ENCODE measurements at places on chromosomes 2 and 18.

- DNase-seq: no peak
These were observed 46.9 kb downstream of the TMEM17 start for GRCh38 chr2:62459106-62459505.

GRCh38 chr2:126664234-126664633, 8.3 kb downstream of the GYPC start:
- no peak for DNase-seq

DNA sequence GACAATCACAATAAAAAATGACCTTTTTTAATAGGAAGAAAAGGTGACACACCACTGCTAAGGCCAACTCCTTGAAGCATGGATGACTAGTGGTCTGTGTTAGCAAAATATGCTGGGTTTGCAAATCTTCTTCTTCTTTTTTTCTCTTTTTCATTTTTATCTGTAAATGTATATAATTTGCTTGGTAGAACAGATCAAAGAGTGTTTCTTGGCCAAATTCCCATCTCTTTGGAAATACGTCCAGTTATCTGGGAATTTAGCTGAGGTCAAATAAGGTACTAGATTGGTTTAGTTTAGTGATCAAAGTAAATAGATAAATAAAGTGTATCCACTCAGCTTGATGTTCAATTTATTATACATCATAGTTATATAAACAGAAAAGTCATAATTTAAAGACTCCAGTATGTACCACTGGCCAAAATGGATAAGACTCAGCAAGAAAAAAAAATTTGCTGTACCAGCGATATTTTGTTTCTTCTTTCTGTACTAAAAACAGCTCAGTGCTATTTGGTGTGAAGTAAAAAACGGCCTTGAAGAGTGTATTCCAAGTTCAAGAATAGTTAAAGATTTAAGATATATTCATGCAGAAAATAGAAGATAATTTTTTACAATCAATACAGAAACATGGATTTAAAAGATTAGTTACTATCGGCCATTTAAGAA, 738.6 kb upstream of the PIK3C3 start:
- DNase-seq: no peak

DNA sequence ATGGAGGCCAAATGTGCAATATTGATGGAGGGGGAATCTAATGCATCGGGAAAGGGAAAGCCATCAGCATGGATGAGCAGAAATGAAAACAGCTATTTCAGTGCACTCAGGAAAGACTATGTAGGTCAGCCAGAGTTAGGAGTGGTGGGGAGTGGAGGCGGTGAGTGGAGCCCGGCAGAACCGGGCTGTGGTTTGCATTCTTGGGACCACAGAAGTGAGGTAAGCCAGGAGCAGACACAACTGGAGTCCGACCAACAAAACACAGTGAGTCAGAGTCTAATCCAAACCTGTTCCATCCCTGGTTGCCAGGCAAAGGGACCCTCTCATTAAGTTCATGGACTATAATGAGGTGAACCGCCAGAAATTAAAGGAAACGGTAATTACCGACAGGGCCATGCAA, 61.1 kb upstream of the RAB12 start:
- peak; percentile 27 for DNase-seq

- DNase-seq: no peak
These were observed 270.9 kb downstream of the TTC32 start for GRCh38 chr2:19630921-19631320.

DNA sequence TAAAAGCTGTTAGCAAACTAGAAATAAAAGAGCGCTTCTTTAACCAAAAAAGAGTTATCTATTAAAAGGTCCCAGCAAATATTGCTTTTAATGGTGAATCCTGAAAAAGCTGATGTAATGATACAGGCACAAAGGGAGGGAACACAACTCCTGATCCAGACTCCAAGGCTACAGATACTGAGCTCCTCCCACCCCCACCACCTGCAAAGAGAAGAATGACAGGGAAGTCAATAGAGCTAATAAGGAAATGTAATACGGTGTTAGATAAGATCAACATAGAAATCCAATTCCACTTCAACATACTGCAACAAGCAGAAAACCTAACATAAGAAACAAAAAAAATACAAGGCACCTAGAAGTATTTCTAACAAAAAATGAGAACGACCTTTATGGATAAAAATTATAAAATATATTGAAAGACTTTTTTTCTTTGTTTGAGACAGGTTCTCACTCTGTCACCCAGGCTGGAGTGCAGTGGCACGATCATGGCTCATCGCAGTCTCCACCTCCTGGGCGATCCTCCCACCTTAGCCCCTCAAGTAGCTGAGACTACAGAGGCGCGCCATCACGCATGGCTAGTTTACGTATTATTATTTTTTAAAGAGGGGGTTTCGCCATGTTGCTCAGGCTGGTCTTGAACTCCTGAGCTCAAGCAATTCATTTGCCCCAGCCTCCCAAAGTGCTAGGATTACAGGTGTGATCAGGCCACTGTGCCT, 192.2 kb downstream of the HDAC4 start:
- DNase-seq: no peak

DNA sequence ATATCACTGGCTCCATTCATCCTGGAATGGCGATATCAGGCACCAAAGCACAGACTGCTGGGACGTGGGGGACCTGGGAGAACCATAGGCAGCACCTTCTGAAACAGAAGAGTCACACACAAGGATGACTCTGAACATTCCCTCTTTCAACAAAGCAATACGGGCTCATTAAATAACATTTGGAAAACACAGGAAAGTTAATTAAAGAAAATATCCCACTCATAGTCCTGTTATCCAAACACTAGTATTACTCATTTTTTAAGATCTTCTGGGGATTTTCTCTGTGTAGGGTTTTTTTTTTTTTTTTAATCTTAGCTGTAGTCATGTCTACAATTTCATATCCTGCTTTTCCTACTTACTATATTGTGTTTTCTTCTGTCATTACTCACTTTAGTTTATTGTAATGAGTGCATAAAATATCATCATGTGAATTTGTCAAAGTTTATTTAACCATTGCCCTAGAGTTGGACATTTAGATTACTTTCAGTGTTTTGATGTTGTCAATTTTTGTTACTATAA, 70.0 kb upstream of the SP3 start:
- no peak for DNase-seq

DNA sequence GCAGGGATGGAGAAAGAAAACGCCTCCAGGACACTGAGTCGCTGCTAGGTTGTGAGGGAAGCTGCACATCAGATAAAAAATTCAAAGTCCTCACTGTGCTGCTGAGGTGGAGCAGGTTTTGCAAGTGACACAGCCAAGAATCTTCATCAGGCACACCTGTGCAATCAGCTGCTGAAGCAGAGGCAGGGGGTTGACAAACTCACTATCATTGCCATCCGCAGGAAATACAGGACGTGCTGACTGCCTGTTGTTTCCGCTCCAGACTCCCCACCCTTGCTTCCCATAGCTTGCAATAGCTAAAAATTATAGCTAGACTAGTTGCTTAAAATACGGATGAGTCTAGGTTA, 147.8 kb upstream of the FHL2 start:
- no peak for DNase-seq

DNA sequence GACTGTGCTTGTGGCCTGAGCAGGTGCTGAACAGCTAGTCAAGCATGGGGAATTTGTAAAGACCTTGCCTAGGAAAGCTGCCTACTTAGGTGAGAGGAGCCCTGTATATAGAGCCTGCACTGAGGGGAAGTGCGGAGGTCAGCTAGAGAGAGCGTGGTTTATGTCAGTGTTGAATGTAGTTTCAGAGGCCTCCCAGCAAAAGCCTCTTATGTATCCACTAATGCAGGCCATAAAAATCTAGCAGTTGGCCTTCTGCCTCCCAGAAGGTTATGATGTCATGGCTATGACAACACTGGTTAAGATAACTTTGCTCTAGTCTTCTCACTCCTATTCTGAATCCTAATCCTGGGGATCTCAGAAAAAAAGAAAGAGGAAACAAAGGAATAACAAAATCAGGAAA, 88.9 kb downstream of the ASXL3 start:
- no peak for DNase-seq

DNA sequence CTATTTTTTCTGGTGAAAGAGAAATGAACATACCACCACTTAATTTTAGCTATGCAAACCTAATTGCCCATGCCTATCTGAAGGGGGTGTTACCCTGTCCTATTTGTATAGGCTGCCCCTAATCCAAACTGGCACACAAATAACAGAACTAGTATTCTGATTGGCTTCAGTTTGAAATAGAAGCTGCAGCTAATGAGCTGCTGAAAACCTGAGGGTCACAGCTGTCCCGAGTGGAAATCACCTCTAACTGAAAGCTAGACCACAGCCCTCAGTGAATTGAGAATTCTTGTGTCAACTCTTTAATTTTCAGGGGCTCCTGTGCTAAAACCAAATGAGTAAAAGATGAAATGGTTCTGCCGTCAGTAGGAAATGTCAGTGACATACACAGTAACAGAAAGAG, 28.7 kb downstream of the CCDC141 start:
- DNase-seq: no peak

- DNase-seq: no peak
These were observed 23.7 kb upstream of the MYO5B start for GRCh38 chr18:50218432-50219197.

GRCh38 chr2:144431392-144431783, 88.5 kb downstream of the ZEB2 start:
- DNase-seq: no peak

- no peak for DNase-seq
These were observed 741.3 kb upstream of the RAB6C start for GRCh38 chr2:129237966-129238725.

GRCh38 chr2:103875531-103875930, 978.4 kb upstream of the POU3F3 start:
- no peak for DNase-seq

DNA sequence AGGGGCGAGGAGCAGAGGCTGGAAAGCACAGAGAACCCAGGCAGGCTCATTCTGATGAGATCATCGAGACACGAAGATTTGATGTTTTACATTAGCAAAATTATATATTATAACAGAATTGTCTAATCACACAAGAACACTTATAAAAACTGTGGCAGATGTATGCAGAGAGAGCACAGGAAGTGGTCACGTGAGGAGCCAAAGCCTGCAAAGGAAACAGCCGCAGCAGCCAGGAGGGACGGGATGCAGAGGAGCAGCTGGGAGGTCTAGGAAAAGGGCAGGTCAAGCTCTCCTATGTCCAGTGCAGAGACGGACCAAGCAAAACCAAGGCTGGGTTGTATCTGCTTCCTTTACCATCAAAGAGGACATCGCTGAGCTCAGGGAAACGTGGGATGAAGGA, 355.1 kb upstream of the MYT1L start:
- no peak for DNase-seq

DNA sequence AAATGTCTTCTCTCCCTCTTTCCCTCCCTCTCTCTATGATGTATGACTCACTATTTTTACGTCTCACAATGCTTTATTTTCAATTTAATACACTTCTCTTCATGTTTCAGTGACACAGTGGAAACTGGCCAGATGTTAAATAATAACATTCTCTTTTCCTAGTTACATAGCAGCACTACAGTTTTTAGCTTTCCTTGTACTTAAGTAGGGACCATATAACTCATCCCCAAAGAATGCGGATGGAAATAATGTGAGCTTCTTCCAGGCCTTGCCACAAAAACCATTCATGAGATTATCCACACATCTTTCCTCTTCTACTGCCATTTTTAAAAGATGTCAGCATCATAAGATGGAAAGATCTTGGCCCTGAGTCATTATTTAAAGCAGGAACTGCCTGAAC, 789.4 kb downstream of the LRP1B start:
- DNase-seq: peak; percentile 7

GRCh38 chr2:16774091-16774490, 108.5 kb upstream of the CYRIA start:
- DNase-seq: no peak

GRCh38 chr2:98501876-98502275, 57.2 kb downstream of the INPP4A start:
- no peak for DNase-seq

- no peak for DNase-seq
These were observed 56.5 kb downstream of the TTC39C start for GRCh38 chr18:24071029-24071428.

DNA sequence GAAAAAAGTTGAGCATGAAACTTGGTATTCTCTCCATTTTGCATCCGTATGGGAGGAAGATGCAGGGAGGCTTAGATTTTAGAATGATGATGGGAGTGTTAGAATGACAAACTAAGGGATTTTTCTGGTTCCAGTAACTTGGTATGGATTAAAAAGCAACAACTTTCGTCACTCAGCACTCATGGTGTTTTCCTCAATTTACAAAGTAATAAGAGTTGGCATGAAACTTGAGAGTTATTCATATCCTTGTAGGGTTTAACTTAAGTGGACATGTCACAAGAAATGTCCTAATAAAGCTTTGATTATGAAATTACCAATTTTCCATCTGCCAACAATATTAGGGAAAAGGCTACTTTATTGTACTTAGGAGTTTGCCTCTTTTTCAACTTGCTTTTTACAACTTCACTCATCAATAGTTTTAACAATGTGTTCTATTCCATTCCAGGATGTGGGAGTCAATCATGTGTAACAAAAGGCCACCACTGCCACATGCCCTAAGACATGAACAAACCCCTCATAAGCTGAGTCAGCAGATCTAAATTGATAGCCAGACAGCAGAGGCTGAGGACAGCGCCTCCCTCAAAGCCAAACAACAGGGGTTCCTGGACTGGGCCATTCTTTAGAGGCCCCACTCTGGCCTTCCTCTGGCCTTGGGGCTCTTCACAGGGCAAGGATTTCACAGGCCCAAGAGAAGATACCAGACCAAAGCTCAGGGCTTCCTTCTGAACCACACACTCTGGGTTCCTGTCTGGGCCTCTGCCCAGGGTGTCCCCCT, 265.8 kb downstream of the TNS1 start:
- DNase-seq: no peak

GRCh38 chr2:176488431-176488830, 219.2 kb downstream of the MTX2 start:
- no peak for DNase-seq

GRCh38 chr2:71277536-71278103, 50.7 kb upstream of the PAIP2B start:
- DNase-seq: no peak

GRCh38 chr18:62102221-62102620, 84.6 kb downstream of the PIGN start:
- DNase-seq: no peak

DNA sequence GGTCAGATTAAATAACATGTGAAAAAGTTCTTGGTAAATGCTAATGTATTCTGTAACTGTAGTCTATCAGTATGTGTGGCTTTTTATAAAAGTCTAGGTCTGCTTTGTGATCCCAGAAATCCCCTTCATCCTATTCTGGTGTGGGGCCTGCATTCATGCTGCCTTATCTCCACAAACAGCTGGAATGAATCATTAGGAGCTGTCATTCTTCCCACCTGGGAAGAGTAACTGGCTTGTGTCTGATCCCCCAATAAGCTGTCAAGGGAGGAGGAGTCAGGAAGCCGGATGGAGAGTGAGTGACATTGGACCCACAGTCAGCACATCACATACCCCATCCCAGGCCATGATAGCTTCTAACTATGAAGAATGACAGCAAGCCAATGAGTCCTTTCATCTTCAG, 81.1 kb upstream of the EPHA4 start:
- DNase-seq: no peak

DNA sequence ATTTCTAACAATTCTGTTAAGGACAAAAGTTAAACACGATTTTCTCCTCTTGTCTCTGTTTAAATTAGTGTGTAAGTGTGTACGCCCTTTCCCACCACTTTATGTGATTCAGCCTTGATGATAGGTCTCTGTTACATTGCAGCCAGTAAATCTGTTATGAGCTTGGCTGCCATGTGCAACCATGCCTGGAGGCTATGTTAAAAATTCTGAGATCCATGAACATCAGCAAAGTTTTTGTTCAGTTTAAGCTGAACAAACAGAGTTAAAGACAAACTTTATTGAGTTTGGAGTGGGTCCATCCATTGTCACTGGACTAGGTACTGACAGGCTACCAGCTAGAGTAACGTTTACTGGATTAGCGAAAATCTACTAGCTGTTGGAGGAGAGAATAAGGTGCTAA, 110.4 kb downstream of the NCKAP5 start:
- DNase-seq: no peak

Measured in T1000 (cell line).